Esophagus squamous epithelium (tissue), 5 donors: ENCODE measurements at places on chromosomes 3 and 15. TPM values are rescaled to one million over a fixed set of nuclear protein-coding genes. Genes with fewer than 3 reads are reported as not detected.

The RFTN1 gene
- 19.1 TPM for total RNA-seq

The CCR2 gene
- total RNA-seq, result 1.8 TPM

The RFT1 gene
- total RNA-seq, result 4.9 TPM

The TICRR gene
- total RNA-seq, result 33.7 TPM

The IQCF5 gene
- total RNA-seq, result not detected

The ROPN1 gene
- total RNA-seq, result not detected

The ST8SIA2 gene
- not detected for total RNA-seq

The EPHB1 gene
- total RNA-seq, result 0.44 TPM

The GOLGA8J gene
- total RNA-seq, result not detected

The CEP63 gene
- 18.1 TPM for total RNA-seq

The DAZL gene
- not detected for total RNA-seq

The TMCO5A gene
- total RNA-seq, result not detected

The CD276 gene
- 17.0 TPM for total RNA-seq

The MAGEL2 gene
- not detected for total RNA-seq

The ENTPD3 gene
- 9.1 TPM for total RNA-seq

The LRRN1 gene
- not detected for total RNA-seq

The INSYN1 gene
- total RNA-seq, result 0.38 TPM

The COL7A1 gene
- 72.4 TPM for total RNA-seq

The FSIP1 gene
- total RNA-seq, result 0.91 TPM

The GOLGA6L4 gene
- 0.97 TPM for total RNA-seq

The WWTR1 gene
- total RNA-seq, result 40.0 TPM

The ANKUB1 gene
- not detected for total RNA-seq

The GOLGA8O gene
- total RNA-seq, result not detected

The SLC2A2 gene
- total RNA-seq, result not detected

The ACKR4 gene
- total RNA-seq, result 0.88 TPM

The CCDC33 gene
- total RNA-seq, result not detected

The PML gene
- total RNA-seq, result 41.5 TPM

The PDIA5 gene
- total RNA-seq, result 11.4 TPM

The EPB42 gene
- total RNA-seq, result not detected

The EIF4E3 gene
- total RNA-seq, result 16.2 TPM

The DUOX2 gene
- 50.7 TPM for total RNA-seq

The TBC1D23 gene
- 16.3 TPM for total RNA-seq

The RTP3 gene
- total RNA-seq, result not detected

The C2CD4B gene
- total RNA-seq, result 0.44 TPM

The ITIH1 gene
- not detected for total RNA-seq

The CSPG4 gene
- 2.9 TPM for total RNA-seq

The C3orf20 gene
- total RNA-seq, result not detected

The PIGZ gene
- total RNA-seq, result 7.4 TPM

The SIDT1 gene
- total RNA-seq, result 3.8 TPM

The COL6A6 gene
- total RNA-seq, result 0.04 TPM

The MUSTN1 gene
- total RNA-seq, result 15.7 TPM

The ATP2C1 gene
- 41.4 TPM for total RNA-seq

The SOX14 gene
- not detected for total RNA-seq

The UCN2 gene
- total RNA-seq, result 2.6 TPM

The TMEM158 gene
- 6.9 TPM for total RNA-seq

The VGLL3 gene
- total RNA-seq, result 0.30 TPM

The KLHL40 gene
- not detected for total RNA-seq

The FRG2C gene
- total RNA-seq, result not detected

The HAPLN3 gene
- 3.1 TPM for total RNA-seq

The DAPK2 gene
- total RNA-seq, result 12.9 TPM
